ENCODE measurements at places on chromosomes 11 and 22. TPM values are rescaled to one million over a fixed set of nuclear protein-coding genes. Genes with fewer than 3 reads are reported as not detected.

DNA sequence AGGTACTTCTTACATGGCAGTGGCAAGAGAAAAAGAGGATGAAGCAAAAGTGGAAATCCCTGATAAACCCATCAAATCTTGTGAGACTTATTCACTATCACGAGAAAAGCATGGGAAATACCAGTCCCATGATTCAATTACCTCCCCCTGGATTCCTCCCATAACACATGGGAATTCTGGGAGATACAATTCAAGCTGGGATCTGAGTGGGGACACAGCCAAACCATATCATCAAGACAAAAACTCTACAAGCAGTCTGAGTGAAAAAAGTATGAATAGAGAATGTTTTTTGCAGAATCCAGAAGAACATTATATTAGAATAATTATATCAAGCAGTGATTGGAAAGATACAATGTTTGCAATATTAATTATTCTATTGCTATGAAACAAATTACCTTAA is 893.7 kb downstream of the FAM181B start:
- ATAC-seq: no peak

- peak; percentile 94 for ATAC-seq
Observed at GRCh38 chr22:46267431-46268279, at the start of gene TTC38. Gene TTC38, plus strand, starts transcription at chr22:46268008. Its CDS starts 32 bp downstream, at chr22:46268040.

DNA sequence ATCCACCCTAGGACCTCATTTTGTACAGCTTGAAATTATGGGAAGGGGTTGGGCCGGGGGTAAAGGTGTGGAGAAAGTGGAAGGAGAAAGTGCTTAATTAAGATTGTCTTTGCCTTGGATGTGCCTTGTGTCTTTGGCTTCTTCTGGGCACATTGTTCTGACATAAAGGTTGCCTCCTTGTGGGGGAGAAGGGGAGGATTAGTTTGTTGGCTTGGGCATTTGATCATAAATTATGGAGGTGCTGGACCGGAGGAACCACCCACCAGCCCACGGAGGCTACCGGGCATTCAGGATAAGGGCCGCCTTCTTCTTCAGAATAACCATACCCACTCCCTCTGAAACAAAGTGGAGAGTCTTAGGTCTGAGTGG is 1.3 kb downstream of the PAFAH1B2 start:
- ATAC-seq: no peak

- no peak for ATAC-seq
Observed at GRCh38 chr22:21919526-21920307, 32.9 kb downstream of the PPM1F start.

DNA sequence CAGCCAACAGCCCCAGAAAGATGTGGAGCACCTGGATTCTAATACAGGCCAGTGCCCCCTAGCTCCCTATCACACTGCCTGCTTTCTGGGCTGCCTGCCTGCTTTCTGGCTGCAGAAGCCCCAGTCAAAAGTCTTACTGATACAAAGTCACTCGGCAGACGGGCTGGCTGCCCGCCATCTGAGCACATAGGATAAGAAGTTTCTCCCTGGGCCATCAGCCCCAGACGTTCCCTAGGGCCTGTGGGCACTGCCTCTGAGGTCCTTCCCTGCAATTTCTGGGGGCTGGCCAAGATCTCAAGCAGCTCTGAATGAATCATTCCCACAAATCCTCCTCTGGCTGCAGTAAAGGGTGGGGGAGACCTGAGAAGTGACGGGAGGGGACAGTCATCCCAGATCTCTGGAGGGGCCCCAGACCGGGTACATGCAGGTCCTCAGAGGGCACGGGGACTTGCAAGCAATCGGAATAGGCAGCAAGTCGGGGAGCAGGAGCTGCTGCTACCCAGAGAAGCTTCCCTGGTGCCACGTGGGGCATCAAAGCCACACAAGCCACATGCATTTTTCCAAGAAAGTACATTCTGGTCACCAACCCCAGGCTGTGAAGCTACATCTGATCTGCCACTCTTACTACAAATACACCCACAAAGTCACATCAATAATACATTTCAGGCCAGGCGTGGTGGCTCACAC is 4.7 kb downstream of the TPST2 start:
- no peak for ATAC-seq

DNA sequence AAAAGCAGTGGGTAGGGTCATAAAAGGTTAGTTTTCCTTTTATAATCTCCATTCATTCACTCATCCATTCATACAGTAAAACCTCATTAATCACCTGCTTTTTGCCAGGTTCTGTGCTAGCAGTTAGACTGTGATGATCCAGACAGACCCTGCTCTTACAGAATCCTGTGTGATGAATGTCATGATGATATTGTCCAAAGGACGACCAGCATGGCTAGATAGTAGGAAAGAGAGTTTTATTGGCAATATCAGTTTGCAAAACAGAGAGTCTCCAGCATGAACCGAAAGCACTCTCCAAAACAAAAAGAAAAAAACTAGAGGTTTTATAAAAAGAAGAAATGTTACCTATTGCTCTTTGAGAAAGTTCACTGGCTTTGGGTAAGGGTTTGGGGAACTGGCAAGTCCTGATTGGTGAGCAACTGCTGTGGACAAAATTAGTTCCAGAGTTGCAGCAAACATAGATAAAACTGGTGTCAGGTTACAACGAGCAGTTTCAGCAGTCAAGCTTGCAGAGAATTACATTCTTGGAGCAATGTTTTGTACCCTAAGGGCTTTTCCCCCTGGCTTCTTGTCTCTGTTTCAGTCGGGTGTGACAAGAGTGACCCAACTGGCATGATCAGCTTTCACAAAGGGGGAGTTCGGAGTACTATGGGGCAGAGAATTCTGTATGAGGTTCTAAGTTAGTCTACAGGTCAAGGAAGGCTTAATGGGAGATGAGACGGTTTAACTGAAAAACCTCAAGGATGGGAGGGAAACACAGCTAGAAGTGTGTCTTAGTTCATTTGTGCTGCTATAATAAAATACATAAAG is 58.3 kb downstream of the HSD17B12 start:
- no peak for ATAC-seq

DNA sequence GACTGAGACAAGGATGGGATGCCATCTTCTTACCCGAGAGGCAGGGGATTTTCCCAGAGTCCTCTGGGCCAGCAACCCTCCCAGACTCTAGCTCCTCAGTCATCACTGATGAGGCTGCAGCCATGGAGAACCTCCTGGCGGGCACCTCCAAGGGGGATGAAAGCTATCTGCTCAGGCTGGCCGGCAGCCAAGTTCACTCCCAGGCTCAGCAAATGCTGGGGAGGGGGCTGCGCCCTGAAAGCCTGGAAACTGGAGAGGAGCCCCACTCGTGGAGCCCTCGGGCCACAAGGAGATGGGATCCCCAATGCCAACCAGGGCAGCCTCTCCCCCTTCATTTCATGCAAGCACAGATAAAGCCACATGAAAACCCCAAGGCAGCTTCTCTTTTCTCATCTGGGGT is 75.0 kb downstream of the CACNA1I start:
- no peak for ATAC-seq

DNA sequence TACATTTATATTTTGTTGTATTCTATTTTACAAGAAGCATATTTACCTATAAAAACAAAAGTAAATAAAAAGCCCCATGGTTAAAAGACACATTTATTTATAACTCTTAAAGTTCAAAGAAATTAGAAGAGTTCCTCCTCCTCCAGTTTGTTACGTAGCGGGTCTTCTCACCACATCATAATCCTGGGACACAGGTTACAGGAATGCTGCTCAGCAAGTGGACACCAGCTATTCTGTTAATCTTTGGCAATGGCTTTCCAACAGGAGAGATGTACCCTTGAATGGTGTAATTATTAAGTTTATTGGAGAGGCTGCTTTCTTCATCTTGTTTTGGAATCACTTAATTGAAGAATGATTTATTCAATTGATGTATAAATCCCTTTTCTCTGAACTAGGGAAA is 19.6 kb upstream of the CAT start:
- ATAC-seq: no peak

DNA sequence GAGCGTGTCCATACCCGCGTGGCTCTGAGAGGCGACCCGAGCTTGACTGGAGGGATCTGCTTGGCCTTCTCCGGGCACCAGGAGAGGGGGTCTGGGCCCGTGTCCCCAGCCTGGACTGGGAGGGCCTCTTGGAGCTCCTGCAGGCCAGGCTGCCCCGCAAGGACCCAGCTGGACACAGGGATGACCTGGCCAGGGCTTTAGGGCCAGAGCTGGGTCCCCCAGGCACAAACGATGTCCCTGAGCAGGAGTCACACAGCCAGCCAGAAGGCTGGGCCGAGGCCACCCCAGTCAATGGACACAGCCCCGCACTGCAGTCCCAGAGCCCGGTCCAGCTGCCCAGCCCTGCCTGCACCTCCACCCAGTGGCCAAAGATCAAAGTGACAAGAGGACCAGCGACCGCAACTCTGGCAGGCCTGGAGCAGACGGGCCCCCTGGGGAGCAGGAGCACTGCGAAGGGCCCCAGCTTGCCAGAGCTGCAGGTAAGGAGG is 38.2 kb downstream of the TRIOBP start:
- ATAC-seq: no peak

- ATAC-seq: no peak
Observed at GRCh38 chr11:73225001-73225686, 7.1 kb downstream of the P2RY2 start.

DNA sequence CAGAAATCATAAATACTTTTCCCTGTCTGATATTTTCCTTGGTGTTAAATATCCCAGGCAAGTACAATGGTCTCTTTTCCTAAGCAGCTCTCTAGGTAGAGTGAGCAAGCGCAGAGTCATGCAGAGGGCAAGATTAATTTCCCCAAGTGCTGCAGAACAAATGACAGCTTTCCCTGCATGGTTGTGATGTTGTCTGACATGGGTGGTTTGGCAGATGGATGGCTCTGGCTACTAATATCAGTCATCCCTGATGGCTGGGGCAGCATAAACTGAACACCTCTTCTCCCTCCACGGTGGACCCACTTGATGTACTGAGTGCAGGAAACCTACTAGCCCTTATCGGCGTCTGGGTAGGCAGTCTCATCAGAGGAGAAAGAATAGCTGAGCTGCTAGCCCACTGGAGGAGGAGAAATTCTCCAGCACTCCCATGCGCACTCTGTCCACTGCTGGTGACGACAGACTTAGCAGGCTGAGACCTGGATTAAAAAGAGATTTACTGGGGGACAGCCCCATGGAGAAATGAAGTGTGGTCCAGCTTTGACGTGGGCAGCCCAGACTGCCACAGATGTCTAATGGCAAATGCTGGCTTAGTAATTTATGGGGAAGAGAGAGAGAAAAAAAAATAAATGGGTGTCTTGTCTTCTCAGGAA is 202.9 kb downstream of the DBX1 start:
- no peak for ATAC-seq

DNA sequence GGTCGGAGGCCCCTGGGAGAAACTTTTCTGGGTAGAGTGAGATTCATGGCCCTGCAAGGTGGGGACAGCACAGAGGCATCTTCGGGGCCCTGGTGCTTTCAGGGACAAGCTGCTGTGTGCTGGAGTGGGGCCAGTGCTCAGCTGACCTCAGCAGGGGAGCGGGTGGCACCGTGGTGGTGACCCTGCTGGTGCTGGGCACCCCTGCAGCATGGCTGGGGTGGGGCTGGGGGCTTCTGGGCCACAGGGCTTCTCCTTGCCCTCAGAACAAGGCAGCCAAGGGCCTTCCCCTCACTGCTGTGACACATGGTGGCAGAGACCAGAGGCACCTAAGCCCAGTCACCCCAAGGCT is 24.9 kb upstream of the GNB1L start:
- no peak for ATAC-seq

- no peak for ATAC-seq
Observed at GRCh38 chr11:68402355-68403031, 58.1 kb upstream of the PPP6R3 start.

- ATAC-seq: peak; percentile 93
Observed at GRCh38 chr22:19717691-19718455, 3.6 kb downstream of the SEPTIN5 start.

DNA sequence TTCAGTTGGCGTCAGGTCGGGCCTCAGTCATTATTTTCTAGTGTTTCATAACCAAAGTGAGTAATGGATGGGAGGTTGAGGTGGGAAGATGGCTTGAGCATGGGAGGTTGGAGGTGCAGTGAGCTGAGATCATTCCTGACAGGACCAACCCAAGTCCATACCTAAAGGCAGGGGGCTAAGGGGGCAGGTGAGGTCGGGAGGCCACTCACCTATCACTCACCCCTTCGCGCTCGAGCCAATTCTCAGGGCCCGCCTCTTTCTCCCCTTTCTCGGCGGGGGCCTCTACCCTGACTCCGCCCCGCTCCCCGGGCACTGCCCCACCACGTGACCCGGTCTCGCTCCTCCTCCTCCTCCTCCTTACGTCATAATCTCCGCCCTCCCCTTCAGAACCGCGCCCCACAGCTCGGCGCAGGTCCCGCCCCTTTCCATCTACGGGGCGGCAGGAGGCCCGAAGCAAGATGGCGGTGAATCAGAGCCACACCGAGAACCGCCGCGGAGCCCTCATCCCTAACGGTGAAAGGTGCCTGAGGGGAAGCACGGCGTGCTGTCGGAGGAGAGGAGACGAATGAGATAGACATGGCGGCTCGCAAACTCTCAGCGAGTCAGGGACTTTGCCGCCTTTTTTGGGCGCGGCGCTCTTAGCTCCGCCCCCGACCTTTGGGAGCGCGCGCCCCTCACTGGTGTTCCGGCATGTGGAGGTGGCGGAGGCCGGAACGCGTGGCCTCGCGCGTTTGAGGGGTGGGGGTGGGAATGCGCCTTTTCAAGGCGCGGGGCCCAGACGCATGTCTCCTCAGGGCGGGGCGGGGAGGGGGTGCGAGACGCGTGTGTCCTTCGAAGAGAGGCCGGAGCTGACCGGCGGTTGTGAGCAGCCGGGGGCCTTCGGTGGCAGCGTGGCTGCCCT is at the start of gene WBP2NL:
Gene WBP2NL, plus strand, starts transcription at position 428 of the 901 bp plus-strand sequence. Its CDS starts 31 bp downstream, at position 459.
- peak; percentile 98 for ATAC-seq

DNA sequence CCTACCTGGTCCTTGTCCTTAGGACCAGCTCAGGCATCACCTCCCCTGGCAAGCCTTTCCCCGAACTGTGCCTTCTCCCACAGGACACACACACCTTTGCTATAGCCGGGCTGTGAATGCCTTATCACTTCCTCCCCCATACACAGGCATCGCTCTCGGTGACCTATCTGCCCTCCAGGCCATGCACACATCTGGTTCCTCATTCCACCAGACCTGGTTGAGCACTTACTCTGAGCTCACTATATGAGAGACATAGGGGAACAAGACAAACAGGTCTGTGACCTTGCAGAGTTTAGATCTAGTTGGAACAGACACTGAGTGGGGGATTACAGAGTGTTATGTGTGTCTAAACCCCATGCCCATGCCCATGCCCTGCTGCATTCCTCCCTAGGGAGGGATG is 3.1 kb upstream of the BCR start:
- no peak for ATAC-seq

DNA sequence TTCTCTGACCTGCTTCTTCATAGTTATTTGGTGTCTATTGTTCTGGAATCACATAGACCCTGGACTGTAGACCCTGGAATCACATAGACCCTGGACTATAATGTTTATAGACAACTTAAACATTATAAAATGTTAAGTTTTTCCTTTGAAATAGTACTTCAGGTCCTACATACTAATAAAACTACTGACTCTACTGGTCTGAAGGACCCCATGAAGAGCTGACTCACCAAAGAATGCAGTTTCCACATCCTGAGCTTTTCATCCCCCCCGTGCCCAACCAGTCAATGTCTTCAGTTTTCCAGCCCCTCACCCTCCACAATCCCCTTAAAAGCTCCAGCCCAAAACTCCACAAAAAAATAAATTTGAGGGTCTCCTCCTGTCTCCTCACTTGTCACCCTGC is 6.6 kb upstream of the PLEKHA7 start:
- ATAC-seq: no peak

GRCh38 chr11:67496113-67496512 is 9.1 kb downstream of the PITPNM1 start:
- no peak for ATAC-seq

- ATAC-seq: no peak
Observed at GRCh38 chr11:63979426-63979825, 5.0 kb downstream of the COX8A start.

The PDGFD gene
- total RNA-seq: not detected

The KCNQ1OT1 gene
- total RNA-seq: 0.64 TPM

The SIAE gene
- total RNA-seq: 10.5 TPM

The SCN4B gene
- 3.3 TPM for total RNA-seq

The NLRP10 gene
- total RNA-seq: not detected

The PARVA gene
- total RNA-seq: 0.19 TPM

The HBB gene
- total RNA-seq: not detected
